ENCODE measurements at places on chromosomes 5 and 9.
A peak's percentile ranks its signal among the peaks of the same experiment; 100 is the strongest.

- no peak for DNase-seq
Observed at GRCh38 chr5:22889720-22890119, 36.6 kb upstream of the CDH12 start.

- DNase-seq = peak; percentile 1
Observed at GRCh38 chr5:144451187-144451973, 280.7 kb downstream of the KCTD16 start.

GRCh38 chr9:121393318-121393717 lies 23.3 kb upstream of the STOM start:
- peak; percentile 37 for DNase-seq

- DNase-seq = no peak
Observed at GRCh38 chr9:37005517-37006140, 28.4 kb downstream of the PAX5 start.

GRCh38 chr5:37039824-37040223 lies 163.3 kb downstream of the NIPBL start:
- DNase-seq = no peak

All from AG10803 (cell line).